Cardiac septum (tissue), 1 donor: ENCODE measurements at places on chromosomes 3 and 15. TPM values are rescaled to one million over a fixed set of nuclear protein-coding genes. Genes with fewer than 3 reads are reported as not detected.

Gene MOBP
- 0.08 TPM for total RNA-seq

Gene KY
- total RNA-seq: 3.9 TPM

Gene PCOLCE2
- total RNA-seq: 42.2 TPM

Gene NANOGP8
- total RNA-seq: not detected

Gene TMC3
- not detected for total RNA-seq

Gene TRH
- total RNA-seq: not detected

Gene CYP8B1
- total RNA-seq: not detected

Gene OR5K2
- total RNA-seq: not detected

Gene GCNT3
- not detected for total RNA-seq

Gene SERPINI1
- total RNA-seq: 10.5 TPM

DNA sequence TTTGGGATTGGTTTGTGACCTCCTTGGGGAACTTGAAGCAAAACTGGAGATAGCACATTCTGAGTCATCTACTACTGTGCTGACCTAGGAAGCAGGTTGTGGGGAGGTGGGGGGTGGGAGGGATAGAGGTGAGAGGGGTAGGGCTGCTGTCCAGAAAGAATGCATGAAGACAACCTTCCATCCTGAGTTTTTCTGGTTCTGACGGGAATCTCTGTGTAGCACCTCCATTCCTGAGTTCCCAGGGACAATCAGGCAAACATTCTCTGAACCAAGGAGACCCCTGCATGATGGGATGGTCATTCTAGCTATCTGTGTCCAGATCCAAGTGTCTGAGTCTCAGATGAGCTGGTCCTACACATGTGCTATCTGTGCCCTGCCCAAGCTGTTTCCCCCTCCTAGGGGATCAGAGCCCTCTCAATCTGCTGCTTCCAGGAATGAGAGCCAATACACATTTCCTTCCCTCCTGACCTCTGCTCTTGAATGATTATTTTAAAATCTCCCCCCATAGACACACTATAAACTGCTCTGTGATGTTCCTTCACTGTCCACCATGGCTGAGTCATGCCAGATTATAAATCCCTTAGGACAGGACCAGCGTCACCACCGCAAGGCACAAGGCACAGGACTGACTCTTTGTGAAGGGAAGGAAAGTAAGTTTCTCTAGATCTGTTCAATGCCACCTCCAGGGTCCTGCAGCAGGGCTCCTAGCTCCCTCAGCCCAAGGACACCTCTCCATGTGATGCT, 2.2 kb upstream of the CD276 start:
- DNase-seq: no peak

DNA sequence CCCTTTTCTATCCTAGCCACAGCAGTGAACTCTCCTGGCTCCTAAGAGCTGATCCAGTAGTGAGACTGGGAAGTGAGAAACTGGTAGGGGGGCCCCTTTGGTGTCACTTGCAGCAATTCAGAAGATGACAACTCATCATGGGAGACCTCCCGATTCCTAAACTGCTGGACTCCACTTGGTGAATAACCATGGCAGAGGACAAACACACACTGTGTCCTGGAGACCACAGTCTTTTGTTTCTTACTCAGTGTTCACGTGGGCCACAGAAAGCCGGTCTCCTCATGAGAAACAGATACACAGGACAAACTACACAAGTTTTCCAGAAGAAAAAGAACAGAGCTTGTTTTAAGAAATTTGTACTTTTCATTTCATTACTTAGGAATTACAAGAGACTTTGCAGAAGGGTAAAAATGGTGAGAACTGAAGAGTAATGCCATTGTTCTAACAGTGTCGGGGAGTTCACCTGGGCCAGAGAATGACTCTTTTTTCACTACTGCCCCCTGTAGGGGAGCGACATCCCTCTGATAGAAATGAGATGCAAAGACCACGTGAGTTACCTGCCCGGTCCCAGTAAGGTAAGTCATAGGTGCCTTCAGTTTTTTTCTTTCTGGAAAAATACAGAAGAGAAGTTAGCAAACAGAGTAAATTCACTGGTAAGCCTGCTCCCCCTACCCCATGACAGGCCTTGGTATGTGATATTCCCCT, 38.1 kb downstream of the ST3GAL6 start:
- no peak for DNase-seq

GRCh38 chr15:31342781-31343626, 16.4 kb downstream of the KLF13 start:
- DNase-seq: no peak

DNA sequence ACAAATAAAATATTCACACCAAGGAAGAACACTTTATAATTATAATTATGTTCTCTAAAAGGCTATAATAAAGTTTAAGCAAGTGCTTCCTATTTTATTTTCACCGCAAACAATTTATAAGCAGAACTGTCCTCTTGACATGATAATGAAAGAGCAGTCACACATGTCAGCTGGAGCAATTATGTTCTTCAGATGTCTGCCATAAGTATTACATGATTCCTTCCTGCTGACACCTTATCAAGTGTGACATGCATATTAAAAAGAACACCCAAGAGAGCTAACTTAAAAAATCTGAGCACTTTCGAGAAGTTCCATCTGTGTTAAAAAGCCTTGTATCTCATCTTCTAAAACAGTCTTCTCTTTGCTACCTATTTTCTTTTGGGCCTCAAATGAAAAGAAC, 249.5 kb downstream of the SQOR start:
- no peak for DNase-seq

- DNase-seq: no peak
Measured at GRCh38 chr3:186979852-186980251, 49.5 kb downstream of the ST6GAL1 start.

- no peak for DNase-seq
Measured at GRCh38 chr3:127726894-127727293, 54.1 kb downstream of the ABTB1 start.

DNA sequence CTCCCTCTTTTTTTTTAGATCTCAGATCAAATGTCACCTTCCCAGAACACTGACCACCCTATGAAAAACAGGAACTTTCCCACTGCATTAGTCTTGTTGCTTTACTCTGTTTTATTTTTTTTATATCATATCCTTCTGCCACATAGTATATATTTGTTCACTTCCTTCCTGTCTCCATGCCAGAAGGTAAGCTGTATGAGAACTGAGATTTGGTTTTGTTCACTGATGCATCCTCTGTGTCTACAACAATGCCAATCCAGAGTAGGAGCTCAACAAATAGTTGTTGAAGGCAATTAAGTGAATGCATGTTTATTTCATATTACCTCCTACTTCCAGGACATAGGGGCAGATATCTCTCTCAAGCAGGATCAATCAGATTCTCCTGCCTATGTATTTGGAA, 114.4 kb downstream of the TPRG1 start:
- no peak for DNase-seq

DNA sequence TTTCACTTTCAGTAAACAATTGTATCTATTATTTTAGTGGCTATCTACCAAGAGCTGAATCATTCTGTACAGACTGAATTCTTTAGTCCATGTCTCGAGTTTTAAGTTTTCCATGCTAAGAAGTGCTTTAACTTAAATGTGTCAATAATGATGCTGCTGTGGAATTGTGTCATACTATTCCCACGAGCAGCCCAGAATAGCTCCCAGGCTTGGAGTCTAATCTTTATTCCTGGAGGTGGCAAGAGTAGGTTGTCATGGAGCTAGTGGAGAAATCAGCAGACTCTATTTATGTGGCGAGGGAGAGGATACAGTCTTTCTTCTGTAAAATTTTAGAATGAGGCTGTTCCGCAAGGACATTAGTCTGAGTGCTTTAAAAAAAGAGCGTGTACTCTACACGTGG, 207.2 kb downstream of the ROBO2 start:
- no peak for DNase-seq

- no peak for DNase-seq
Measured at GRCh38 chr3:128805772-128806171, 73.6 kb upstream of the ACAD9 start.

DNA sequence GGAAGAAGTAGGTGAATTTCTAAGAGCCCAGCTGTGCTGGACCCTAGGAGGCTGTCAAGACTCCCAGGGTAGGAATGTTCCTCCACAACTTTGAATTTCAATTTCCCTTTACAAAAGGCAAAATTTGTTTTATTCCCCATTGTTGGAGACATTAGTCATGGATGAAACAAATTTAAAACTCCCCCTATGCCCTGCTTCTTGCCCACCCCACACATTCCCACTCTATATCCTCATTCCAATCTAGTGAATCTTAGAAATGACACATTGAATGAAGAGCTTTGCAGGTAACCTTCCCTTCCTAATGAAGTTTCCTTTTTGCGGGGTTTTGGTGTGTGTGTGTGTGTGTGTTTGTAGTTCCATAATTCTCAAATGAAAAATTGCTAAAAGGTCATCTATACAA, 72.6 kb downstream of the CCNL1 start:
- DNase-seq: no peak

DNA sequence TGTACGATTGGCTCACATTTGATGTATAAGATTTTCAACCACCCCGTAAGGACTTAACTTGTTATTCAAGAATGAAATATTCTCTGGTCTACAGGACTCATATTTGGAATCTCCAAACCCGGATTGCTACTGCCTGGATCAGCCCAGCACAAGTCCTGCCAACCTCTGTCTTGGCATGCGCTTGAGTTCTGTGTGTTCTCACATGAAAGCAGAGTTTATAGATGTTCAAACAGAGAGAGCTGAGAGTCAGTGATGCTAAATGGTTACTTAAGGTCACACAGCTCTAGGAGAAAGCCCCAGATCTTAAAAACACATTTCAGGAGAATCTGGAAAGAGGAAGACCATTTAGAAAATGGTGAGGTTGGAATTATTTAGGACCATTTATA, 268.0 kb upstream of the TBL1XR1 start:
- no peak for DNase-seq

GRCh38 chr3:196585044-196585757, 16.7 kb downstream of the FBXO45 start:
- DNase-seq: no peak

DNA sequence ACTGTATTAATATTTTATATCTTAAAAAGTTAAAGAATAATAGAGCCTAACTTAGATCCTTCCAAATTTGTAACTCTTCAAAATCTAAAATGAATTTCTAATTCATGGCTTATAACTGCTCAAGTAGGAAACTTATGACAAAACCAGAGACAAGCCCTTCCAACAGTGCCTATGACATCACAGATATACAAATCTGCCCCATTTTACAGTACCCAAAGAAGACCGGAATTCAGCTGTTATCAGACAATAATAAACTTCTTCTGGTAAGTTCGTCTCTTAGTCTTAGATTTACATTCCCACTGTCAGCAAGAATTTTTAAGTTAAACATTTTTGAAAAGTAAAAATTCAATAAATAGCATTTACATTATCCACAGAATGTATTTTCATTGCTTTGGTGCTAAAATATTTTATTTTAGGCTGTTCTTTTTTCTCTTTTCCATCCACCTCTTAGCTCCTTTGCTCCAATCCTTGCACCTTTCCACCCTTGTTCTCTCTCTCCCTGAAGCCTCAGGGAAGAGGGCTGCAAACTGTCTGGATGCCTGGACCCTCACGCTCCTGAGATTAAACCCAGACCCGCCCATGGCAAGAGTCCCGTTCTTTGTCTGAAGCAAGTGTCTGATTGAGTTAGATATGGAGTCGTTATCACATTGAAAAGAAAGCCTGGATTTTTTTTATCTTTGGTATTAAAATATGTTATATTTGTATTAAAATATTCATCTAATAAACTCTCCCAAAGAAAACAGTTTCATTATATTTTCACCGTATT, 312.7 kb downstream of the ZBTB20 start:
- no peak for DNase-seq
